Activated CD4-positive, CD25-positive, alpha-beta regulatory T cell treated with anti-CD3 and anti-CD28 coated beads, Interleukin-2, amount 50 U/mL, for 24 hours (primary cell): ENCODE measurements at places on chromosomes 1 and 21.

- no peak for ATAC-seq
Observed at GRCh38 chr1:93111561-93111960, 32.5 kb downstream of the MTF2 start.

DNA sequence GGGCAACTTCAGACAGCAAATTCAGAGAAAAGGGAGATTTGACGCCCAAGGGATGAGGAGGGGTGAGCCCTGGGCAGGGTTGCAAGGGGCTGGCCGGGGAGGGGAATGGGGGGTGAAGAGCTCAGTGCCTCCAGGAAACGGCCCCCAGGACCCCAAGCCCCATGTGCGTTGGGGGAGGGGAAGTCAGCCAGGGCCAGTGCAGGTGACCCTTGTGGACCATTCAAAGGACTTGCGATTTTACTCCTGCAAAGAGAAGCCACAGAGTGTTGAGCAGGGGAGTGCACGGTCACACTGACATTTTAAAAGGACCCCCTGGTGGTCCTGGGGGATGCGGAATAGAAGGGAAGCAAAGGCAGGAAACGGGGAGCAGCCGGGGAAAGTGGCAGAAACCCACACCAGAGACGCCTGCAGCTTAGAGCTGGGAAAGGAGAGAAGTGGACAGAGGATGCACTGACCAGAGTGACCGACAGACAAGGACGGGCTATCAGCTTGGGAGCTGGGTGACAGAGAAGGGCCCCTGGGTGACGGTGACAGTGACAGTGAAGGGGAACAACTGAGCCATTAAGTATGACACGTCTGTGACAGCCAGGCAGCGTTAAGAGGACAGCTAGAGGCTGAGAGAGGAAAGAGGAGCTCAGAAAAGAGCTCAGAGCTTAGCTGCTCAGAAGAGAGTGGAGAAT, 54.0 kb upstream of the TMEM51 start:
- no peak for ATAC-seq

DNA sequence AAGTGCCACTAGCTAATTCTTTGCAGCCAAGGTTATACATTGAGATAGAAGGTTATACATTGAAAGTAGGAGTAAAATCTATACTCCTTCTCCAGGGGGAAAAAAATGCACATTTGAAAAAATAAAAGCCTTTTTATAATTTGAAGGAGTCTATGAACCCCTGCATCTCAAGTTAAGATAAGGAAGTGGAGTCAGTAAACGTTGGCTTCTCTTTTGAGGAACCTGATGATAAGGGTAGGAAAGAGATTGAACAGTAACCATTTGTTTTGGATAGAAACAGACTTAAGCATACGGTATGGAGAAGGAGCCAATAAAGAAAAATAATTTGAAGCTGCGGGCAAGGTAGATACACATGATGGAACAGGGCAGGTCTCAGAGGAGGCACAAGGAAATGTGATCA, 64.1 kb downstream of the RPAP2 start:
- ATAC-seq, result no peak

DNA sequence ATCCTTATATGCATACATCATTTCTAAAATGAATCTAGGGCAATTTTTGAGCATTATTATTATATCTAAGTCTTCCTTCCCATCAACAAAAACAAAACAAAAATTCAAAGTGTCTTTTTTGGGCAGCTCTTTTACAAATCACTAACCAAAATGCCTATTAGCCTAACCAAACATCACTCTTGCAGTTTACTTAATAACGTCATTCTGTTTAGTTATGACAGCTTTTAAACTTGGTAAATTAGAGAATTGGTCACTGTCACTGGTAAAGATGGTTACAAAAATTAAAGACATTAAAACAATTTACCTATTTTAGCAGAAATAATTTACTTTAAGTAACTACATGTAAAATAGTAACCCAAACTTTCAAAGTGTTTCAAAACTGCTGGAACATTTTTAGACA, 2.8 kb downstream of the ARHGAP29 start:
- ATAC-seq, result no peak

DNA sequence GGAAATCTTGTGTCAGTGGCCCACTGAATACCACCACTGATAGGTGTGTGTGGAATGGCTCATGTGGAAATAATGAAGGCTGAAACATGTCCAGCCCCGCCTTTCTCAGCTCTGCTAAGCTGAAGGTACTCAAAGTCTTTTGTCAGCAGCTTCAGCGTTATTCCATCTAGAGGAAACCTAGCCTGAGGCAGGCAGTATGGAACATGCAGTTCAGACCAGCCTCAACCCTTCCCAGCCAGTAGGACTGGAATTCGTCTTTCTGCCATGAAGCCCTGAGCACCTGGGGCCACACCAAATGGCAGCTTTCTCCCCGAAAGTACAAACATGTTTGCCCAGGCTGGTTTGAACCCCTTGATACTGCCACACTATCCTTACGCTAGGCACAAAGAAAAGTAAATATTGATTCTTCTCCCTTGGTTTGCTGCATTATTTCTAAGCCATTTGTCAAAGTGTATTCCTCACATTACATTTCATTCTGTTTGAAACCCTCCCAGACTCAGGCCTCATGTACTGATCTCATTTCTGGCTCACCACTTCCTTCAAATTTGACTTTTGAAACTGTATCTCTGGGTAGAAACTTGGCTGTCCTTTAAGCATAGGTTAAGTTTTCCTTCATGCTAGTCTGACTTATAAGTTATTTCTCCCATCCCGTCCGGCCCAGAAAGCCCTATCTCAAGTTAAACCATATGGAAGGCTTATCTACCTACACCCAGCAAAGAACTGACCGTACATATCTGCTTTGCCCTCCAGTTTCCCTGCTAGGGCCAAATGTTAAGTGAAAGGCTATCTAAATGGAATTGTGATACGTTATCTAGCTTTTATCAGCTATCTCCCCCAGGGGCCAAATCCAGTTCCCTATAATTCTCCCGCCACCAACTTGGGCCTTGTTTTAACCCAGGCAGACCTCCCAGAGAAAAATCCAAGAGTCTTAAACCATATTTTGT, 45.7 kb upstream of the HOOK1 start:
- no peak for ATAC-seq

GRCh38 chr1:78005755-78006154, 1.0 kb downstream of the DNAJB4 start:
- no peak for ATAC-seq

GRCh38 chr21:31092832-31093625, 54.8 kb upstream of the KRTAP19-8 start:
- no peak for ATAC-seq

GRCh38 chr1:221712776-221713431, 29.0 kb downstream of the DUSP10 start:
- ATAC-seq, result peak; percentile 62

- no peak for ATAC-seq
Observed at GRCh38 chr1:194167956-194168640, 981.7 kb upstream of the B3GALT2 start.

DNA sequence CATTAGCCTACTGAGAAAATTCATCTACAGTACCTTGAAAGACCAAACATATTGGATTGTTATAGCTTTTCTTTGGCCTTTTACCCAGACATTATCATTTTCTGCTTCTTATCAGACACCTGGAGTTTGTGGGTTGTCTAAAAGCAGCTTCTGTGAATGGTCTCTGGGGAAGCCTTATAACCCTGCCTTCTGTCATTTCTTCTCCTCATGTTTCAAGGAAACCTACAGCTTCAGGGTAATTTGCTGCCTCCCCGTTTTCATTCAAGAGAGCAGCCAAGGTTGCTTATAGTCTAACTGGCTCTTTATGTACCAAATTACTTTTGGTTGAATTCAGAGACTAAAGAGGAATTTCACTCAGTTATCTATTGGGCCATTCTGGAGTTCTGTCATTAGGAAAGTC, 288.3 kb upstream of the SGIP1 start:
- no peak for ATAC-seq

- no peak for ATAC-seq
Observed at GRCh38 chr1:184191181-184191621, 139.7 kb downstream of the TSEN15 start.

- no peak for ATAC-seq
Observed at GRCh38 chr1:36471830-36472641, 7.9 kb upstream of the MRPS15 start.

DNA sequence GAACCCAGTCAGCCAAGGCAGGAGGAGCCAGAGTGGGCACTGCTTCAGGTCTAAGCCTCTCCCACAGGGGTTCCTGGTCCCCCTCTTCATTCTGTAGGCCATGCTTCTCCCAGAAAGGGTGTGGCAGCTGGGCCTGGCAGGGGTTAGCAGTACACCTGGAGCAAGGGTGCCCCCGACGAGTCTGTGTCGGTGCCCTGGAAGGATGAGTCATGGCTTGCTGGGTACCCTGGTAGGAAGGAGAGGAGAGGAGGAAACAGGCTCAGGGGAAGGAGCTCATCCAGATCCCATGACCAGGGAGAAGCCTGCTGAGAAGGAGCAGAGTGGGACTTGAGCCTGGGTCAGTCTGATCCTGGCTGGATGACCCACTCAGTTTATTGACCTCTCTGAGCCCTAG, 10.3 kb downstream of the KDF1 start:
- peak; percentile 17 for ATAC-seq
